ENCODE measurements at places on chromosomes 13 and 19.

DNA sequence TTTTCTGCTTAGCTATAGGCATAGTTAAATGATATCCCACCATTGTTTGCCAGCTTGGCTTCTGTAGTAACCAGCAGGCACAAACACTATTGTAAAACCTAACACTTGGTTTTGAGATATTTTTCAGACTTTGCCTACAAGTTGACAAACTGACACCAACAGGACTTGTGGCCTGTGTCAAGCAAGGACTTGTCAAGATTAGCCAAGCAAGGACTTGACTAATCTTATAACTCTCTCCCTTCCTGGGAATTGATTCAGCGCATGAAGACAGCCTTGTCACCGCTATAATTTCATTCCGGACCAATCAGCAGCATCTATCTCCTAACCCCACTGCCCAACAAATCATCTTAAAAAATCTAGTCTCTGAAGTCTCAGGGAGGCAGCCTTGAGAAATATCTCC is 72.7 kb upstream of the SLITRK1 start:
- DNase-seq = no peak

DNA sequence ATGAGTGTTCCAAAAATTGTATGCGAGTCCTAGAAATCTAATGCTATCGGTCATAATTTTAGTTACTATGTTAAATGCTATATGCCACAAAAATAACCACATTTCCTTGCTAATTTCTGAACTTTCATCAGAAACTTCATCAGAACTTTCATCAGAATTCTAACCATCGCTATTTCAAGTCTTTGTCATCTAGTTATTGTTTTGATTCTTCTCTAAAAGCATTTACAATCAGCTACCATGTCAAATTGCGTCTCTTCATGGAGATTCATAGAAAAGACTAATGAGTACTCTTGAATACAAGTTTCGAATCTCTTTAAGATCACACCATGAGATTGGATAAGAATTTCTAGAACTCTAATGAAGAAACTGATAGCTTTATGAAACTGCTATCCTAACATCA is 52.7 kb upstream of the TM9SF2 start:
- no peak for DNase-seq

GRCh38 chr19:33402421-33403220 is 29.1 kb downstream of the CEBPG start:
- peak; percentile 27 for DNase-seq

GRCh38 chr19:1392407-1392806 is 8.7 kb downstream of the NDUFS7 start:
- no peak for DNase-seq

GRCh38 chr19:19214892-19215291 is 3.1 kb downstream of the NCAN start:
- DNase-seq = no peak

- DNase-seq = no peak
Measured at GRCh38 chr19:48495396-48495795, 16.2 kb downstream of the LMTK3 start.

DNA sequence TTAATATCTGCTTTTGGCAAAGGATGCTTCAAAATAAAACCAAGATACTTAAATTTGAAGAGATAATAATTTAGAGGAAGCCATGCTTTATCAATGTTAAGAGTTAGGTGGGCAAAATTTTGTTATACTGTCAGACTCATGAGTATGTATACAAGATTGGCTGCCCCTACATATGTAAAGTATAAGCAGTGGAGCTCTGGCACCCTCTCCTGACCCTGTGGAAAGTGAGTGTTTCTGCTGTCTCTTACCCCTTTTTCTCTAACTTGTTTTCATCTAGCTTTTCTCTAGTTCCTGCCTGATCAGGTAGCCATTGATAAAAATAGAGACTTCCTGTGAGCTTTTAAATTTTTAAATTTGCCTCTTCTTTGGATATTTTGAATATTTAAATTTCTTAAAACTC is 710.9 kb upstream of the SPRY2 start:
- DNase-seq = no peak

DNA sequence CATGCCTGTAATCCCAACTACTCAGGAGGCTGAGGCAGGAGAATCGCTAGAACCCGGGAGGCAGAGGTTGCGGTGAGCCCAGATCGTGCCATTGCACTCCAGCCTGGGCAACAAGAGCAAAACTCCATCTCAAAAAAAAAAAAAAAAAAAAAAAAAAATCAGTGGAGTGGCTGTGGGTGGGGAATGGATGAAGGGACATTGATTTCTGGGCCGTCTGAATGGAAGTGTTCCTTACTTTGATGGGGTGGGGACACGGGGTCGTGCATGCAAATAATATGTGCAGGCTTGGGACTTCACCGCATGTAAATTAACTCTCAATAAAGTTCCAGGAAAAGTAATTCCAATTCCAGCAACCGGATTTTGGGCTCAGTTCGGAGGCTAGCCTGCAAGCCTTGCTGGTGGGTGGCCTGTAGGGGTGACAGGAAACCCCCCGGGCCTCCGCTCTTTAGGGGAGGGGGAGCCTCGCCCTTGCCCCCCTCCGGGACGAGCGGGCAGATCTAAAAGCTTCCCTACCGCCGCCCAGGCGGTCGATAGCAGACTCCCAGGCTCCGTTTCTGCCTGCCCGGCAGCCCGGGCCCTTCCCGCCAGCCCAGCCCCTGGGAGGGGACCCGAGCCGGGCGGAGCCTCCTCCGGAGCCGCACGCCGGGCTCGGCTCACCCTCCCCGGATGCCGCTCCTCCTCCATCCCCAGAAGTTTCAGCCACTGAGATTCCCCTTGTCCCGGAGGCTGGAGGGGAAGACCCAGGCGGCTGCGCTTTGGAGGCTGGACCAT is 48.0 kb upstream of the ADGRE5 start:
- no peak for DNase-seq

DNA sequence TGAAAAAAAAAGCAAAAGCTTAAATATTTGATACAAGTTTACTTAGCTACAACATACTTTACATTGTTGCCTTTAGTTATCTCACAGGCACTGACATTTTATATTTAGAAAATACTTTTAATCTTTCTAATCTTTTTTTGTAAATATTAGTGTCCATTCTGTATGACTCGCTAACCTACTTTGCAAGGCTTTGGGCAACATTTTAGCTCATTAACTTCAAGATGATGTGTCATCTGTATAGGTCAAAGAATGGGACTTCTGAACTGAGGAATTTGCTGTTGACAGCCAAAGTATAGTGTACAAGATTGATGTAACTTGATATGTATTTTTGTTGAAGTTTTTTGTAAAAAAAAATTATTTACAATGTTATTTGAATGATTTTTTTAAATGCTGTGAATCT is 2.7 kb upstream of the C1QTNF9 start:
- no peak for DNase-seq

- no peak for DNase-seq
Measured at GRCh38 chr19:39845584-39845932, 621 bp downstream of the FBL start.

DNA sequence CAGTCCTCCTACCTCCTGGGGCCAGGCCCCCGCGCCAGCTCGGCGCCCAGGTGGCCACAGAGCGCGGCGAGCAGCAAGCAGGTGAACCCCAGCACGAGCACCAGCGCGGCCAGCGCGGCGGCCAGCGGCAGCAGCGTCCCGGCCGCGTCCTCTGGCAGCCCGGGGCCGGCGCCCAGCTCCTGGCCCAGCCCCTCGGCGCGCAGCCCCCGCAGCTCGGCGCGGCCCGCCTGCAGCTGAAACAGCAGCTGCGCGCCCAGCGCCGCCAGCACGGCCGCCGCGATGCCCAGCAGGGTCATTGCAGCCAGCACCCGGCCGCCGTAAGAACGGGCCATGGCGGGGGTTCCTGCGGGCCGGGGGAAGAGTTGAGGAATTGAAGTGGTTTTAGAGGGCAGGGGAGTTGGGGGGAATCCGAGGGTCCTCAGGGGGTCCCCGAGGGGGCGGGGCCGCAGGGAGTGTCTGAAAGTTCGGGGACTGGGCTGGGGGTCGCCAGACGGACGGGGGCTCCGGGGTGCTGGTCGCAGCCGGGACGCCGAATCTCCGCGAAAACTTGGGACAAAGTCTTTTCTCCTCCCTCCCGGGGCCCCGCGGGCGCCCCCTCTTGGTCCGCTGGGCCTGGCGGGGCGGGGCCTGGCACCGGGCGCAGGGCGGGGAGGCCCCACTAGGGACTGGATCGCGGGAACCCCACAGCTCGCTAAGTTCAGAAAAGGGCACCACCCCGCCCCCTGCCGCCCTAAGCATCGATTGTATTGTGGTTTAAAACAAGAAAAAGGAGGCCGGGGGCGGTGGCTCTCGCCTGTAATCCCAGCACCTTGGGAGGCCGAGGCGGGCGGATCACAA is at the start of gene TMEM221:
TMEM221 (minus strand) TSS at position 538 of the 837 bp plus-strand sequence; CDS start at position 332, 206 bp downstream.
- peak; percentile 47 for DNase-seq

GRCh38 chr13:84812078-84812477 is 929.8 kb upstream of the SLITRK1 start:
- no peak for DNase-seq

GRCh38 chr19:8147582-8147978 is 1.8 kb downstream of the FBN3 start:
- DNase-seq = no peak

GRCh38 chr13:65913173-65913572 is 1317.0 kb downstream of the PCDH9 start:
- no peak for DNase-seq

GRCh38 chr13:28655561-28655960 is 3.4 kb upstream of the POMP start:
- no peak for DNase-seq

GRCh38 chr19:43681821-43682220 is 11.9 kb upstream of the PLAUR start:
- no peak for DNase-seq

Data from GM12891 (cell line).